Keratinocyte (primary cell): ENCODE measurements at places on chromosomes 6 and 20. TPM values are rescaled to one million over a fixed set of nuclear protein-coding genes. Genes with fewer than 3 reads are reported as not detected.

GRCh38 chr20:19347943-19348456 lies 135.6 kb downstream of the SLC24A3 start:
- DNase-seq, result no peak

- DNase-seq, result peak; percentile 35
Measured at GRCh38 chr6:13729891-13730290, 18.3 kb upstream of the RANBP9 start.

GRCh38 chr6:123089226-123089625 lies 93.2 kb downstream of the CLVS2 start:
- DNase-seq, result no peak

- DNase-seq, result peak; percentile 19
Measured at GRCh38 chr20:20480689-20481088, 112.8 kb downstream of the INSM1 start.

DNA sequence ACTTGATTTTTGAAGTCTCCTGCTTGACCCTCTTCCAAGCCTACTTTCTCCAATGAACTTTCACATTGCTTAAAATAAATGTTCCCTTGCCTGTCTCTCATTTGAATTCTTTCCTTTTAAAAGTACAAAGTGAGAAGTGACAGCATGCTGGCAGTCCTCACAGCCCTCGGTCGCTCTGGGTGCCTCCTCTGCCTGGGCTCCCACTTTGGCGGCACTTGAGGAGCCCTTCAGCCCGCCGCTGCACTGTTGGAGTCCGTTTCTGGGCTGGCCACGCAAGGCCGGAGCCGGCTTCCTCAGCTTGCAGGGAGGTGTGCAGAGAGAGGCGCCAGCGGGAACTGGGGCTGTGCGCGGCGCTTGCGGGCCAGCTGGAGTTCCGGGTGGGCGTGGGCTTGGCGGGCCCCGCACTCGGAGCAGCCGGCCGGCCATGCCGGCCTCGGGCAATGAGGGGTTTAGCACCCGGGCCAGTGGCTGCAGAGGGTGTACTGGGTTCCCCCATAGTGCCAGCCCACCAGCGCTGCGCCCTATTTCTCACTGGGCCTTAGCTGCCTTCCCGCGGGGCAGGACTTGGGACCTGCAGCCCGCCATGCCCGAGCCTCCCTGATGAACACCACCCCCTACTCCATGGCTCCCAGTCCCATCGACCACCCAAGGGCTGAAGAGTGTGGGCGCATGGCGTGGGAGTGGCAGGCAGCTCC lies 31.9 kb downstream of the SERPINB6 start:
- no peak for DNase-seq

DNA sequence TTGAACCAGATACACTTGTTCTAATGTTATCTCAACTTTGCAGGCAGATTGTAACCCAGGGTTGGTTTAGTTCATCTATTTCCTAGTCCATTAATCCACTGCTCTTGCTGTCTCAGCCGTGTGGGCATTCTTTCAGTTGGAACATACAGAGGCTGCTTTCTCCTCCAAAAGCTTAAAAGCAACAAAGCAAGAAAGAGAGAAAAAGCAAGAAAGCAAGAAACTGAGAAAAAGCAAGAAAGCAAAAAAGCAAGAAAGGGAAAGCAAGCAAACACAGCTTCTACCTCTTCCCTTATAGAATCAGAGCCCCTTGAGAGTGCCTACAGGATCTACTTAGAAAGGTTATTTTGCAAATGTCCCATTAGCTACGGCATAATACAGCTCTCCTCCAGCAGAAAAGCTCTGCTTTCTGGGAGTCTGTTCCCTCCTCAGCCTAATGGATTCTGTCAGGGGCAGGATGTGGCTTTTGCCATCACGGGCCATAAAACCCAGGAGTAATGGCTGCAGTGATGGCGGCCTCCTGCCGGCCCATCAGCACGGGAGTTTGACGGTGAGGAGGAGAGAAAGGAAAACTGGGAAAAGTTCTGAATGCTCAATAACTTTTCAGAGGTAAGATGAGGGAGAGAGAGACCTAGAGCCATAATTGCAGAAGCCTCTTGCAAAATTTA lies 156.8 kb upstream of the JARID2 start:
- no peak for DNase-seq

GRCh38 chr6:99334526-99335127 lies 14.8 kb downstream of the FAXC start:
- peak; percentile 44 for DNase-seq

DNA sequence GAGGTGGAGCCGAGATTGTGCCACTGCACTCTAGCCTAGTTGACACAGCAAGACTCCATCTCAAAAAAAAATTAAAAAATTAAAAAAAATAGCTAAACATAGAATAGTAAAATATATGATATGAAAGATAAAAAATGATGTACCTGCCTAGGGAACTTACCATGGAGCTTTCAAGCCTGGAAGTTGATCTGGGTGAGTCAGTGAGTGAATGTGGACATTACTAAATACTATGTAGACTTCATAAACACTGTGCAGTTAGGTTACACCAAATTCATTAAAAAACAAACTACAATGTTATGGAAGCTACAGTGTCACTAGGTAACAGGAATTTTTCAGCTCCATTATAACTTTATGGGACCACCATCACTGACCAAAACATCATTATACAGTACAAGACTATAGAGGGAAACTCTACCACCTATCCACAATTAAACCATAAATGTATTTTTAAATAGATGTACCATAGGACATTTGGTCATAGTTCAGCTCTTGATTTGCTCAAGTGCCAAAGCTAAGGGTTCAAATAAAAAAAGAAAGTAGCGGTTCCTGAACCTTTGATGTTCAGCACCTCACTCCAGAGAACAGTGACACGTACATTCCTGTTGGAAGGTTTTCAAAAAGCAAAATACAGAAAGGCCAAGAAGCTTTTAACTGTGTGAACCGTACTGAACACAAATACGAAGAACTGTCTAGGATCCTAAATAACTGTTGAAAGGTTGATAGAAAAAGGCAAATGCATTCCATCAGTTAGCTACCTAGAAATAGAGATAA lies 52.4 kb upstream of the SPDEF start:
- no peak for DNase-seq

DNA sequence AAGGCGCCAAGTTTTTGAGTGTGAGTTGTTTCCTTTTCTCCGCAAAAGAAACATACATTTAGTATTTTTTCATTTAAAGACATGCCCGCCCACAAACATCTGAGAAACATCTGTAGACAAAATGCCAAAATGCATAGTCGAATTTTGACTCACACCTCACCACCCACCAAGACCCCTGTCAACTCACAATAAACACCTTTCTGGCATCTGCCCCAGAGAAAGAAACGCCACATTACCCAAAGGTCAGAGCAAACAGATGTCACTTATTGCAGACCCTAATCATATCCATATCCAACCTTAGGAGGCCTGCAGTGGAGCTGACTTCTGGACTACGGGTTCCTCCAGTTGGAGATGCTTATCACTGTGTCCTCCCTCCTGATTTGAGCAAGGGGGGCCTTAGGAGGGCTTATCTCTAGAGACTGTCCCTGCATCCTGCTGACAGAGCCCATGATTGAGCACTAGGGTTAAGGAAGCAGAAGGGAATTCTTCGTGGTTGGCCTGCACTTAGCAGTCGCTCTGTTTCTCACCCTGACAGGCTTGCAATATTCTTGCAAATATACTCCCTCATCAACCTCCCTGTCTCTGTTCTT lies 90.5 kb upstream of the TBX18 start:
- no peak for DNase-seq

MATN4 gene
- 0.08 TPM in 1 of 3 replicates, not detected in the others for polyA plus RNA-seq

ZNF343 gene
- 9.0 to 12.2 TPM (median 11.7 TPM) in 3 replicates for polyA plus RNA-seq

PPP1R14C gene
- 35.4 to 50.6 TPM (median 43.7 TPM) in 3 replicates for polyA plus RNA-seq

CAGE1 gene
- 0.03 to 0.04 TPM (median 0.03 TPM) in 3 replicates for polyA plus RNA-seq

RNF217 gene
- polyA plus RNA-seq, result 40.4 to 47.3 TPM (median 44.0 TPM) in 3 replicates

RAMACL gene
- 4.0 to 7.7 TPM (median 5.3 TPM) in 3 replicates for polyA plus RNA-seq

ERGIC3 gene
- polyA plus RNA-seq, result 201 to 259 TPM (median 242 TPM) in 3 replicates

TNXB gene
- 0.02 to 0.25 TPM (median 0.06 TPM) in 3 replicates for polyA plus RNA-seq
